T-helper 2 cell (primary cell): ENCODE measurements at places on chromosomes 5 and 9.

- DNase-seq, result no peak
Observed at GRCh38 chr5:158324236-158324635, 465.3 kb upstream of the CLINT1 start.

DNA sequence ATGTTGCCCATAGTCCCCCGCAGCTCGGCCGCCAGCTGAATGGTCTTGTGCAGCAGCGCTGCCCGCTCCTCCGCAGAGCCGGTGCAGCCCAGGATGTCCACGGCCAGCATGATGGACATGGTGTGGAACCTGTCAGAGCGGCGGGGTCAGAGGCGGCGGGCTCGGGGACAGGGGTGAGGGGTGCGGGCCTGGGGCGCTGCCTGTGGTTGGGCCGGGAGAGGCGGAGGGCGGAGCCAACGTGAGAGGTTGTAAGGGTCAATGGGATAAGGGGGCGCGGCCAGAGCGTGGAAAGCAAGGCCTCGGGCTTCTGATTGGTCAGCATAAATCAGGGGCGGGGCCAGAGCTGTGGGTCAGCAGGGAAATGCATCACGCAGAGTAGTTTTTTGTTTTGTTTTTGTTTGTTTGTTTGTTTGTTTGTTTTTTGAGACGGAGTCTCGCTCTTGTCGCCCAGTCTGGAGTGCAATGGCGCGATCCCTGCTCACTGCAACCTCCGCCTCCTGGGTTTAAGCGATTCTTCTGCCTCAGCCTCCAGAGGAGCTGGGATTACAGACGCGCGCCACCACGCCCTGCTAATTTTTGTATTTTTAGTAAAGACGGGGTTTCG lies 6.8 kb upstream of the TOR2A start:
- no peak for DNase-seq

GRCh38 chr5:142063878-142064331 lies 44.7 kb upstream of the NDFIP1 start:
- DNase-seq, result peak; percentile 18

- DNase-seq, result no peak
Observed at GRCh38 chr9:94819161-94819687, 92.7 kb downstream of the AOPEP start.

GRCh38 chr5:10860645-10861422 lies 99.8 kb upstream of the DAP start:
- no peak for DNase-seq

DNA sequence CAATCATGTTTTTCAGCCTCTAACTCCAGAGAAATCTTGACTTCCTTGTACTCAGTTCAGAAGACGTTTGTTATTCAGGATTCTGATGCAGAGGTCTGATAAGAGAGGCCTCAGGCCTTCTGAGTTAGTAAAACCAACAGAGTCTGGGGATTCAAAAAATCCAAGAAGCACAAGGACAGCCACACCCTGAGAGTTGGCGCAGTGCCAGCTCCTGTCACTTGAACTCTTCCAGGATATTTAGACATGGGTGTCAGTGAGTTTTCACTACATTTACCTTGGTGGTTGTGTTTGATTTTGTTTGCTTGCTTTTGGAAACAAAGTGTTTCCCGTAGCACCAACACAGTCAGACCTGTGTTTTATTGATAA lies 41.6 kb upstream of the PDE8B start:
- DNase-seq, result no peak

DNA sequence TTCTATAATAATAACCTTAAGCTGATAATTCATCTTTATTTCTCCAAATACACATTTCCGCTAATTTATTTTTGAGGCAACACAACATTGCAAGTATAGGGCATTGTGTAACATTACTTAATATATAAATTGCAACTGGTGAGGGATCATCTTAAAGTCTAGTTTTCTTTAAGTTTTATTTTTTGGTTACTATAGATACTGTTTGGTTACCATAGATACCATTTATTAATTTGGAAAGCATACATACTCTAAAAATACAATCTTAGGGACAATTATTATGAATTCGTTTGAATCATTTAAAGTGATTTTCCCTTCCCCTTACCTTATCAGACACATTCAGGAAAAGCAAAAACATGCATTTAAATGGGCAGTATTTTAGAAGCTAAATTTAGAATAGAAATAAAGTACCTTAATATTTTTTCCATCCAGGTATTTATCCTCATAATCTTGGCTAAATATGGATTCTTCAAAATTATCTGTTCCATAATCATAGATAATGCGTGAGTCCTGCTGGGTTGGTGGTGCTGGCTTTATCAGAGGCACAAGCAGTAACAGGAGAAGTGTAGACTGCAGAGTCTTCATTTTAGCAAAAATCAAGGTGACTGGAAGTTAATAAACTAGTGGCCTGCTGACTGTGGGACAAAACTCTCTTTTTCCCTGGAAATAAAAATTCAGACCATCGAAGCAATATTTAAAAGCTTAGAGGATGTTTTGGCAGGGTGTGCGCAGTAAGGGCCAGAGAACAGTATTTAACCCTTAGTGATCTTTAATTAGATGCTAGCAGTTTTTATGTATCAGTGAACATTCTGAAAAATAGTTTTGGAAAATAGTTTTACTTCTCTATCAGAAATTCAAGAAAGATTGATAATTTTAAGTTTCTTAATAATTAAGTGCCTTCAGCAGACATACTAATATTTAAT lies 1.3 kb downstream of the OGN start:
- no peak for DNase-seq

DNA sequence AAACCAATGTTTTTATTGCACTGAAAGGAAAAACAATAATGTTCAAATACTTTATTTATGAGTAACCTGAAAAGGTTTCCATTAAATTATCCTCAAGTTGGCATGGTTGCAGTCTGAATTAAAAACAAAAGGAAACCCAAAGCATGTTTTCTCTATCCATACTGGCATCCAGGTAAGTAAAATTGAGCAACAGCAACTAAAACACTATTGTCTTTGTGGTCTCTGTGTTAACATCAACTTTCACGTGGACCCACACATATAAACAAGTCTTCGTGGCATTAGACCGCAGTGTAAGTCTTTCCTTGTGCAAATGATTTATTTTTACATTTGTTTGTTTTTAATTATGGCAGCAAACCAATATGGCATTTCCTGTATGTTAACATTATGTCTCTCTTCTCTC lies 757.6 kb downstream of the SEMA5A start:
- no peak for DNase-seq

DNA sequence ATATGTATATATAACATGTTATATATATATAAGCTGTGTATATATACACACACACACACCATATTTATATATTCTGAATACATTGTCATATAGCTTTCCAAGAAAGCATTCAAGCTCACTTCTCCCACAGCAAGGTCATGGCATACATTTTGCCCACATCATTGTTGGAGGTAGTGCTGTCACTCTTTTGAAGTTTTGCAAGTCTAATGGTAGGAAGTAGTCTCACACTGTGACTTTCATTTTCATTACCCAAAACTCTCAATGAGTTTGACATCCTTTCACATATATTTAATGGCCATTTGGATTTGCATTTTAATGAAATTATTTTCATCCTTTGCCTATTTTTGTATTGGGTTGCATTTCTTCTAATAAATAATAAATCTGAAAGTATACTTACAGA lies 59.8 kb upstream of the COX7C start:
- DNase-seq, result no peak

- no peak for DNase-seq
Observed at GRCh38 chr9:89515416-89515815, 17.5 kb upstream of the SEMA4D start.

DNA sequence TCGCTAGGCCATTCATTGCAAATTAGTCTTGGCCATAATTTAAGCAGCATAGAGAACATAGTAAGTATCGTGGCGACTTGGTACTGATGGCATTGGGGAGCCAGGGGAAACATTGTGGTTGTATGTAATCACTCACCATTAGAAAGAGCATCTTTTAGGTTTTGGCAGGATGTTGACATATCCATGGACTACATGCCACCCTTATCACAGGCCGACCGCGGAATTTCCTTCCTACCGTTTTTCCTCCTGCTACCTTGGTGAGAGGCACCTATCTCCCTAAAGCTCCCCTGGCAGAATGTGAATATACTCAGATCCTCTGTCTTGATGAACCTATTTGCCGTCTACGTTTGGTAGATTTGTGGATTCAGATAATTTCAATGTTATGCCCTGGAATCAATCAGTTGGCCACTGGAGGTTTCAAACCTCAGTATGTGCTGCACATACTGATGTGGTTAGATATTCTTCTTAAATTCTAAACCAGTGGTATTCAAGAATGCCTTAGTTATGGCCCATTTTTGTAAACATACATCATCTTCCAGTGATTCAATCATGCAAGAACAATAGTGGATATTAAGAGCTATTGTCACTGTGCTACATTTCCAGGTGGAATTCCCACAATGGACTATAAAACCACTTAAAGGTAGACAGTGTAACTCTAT lies 271.0 kb upstream of the HAPLN1 start:
- no peak for DNase-seq

GRCh38 chr9:19102181-19102630 lies 498 bp downstream of the HAUS6 start:
- no peak for DNase-seq

DNA sequence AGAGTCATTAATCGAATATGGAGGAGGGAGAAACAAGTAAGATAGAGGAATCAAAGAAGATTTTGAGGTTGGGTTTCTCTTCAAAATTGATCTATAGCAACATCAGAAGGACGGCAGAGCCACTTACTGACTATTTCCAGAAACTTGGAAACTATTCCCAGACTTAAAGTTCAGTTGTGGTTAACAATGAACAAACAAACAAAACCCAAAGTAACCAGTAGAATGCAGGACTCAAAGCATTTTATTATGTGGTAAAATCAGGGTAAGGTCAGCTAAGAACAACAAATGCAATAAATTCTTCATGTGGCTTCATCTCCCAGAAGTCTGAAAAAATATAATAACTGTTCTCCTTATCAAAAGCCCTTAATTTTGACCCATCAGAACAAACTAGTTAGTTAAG lies 54.9 kb upstream of the OSMR start:
- DNase-seq, result no peak

- DNase-seq, result no peak
Observed at GRCh38 chr5:91177085-91177484, 206.0 kb downstream of the ARRDC3 start.

GRCh38 chr5:179729303-179729702 lies 3.3 kb upstream of the MAML1 start:
- no peak for DNase-seq

DNA sequence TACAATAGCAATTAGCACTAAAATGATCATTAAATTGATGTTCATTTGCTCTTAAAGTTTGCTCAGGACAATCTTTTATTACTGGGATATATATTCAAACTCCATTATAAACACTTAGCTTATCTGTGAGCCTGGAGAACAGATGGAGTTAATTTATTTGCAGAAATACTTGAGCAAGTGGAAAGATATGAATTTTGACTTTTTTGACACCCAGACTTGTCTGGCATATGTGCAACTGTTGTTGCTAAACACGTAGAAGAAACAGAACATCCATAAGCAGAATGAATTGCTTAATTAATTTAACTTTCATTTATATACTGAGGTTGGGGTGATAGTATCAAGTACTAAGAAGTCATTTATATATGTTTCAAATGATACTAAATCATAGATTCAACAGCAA lies 820.7 kb upstream of the TYRP1 start:
- no peak for DNase-seq

GRCh38 chr5:122062205-122062604 lies 15.9 kb downstream of the LOX start:
- DNase-seq, result no peak

DNA sequence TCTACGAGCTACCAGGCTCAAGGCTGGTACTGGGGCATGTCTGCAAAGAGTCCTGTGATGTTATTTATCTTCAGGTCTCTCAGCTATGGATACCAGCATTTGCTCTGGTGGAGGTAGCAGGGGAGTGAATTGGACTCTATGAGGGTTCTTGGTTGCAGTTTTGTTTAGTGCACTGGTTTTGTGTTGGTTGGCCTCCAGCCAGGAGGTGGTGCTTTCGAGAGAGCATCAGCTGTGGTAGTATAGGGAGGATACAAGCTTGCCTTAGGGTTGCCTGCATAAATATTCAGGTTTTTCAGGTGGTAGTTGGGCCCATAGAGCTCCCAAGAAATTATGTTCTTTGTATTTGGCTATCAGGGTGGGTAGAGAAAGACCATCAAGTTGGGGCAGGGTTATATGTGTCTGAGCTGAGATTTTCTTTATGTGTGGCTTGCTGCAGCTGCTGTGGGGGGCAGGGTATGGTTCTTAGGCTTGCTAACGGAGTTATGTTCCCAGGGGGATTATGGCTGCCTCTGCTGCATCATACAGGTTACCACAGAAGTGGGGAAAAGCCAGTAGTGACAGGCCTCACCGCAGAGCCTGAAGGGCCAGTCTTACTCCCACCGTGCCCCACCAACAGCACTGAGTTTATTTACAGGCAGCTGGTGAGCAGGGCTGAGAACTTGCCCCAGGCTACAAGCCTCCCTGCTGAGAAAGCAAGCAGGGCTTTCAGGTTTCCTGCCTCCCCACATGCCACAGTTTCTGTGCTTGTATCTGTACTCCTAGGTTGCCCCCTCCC lies 9.7 kb upstream of the RIOK2 start:
- no peak for DNase-seq

DNA sequence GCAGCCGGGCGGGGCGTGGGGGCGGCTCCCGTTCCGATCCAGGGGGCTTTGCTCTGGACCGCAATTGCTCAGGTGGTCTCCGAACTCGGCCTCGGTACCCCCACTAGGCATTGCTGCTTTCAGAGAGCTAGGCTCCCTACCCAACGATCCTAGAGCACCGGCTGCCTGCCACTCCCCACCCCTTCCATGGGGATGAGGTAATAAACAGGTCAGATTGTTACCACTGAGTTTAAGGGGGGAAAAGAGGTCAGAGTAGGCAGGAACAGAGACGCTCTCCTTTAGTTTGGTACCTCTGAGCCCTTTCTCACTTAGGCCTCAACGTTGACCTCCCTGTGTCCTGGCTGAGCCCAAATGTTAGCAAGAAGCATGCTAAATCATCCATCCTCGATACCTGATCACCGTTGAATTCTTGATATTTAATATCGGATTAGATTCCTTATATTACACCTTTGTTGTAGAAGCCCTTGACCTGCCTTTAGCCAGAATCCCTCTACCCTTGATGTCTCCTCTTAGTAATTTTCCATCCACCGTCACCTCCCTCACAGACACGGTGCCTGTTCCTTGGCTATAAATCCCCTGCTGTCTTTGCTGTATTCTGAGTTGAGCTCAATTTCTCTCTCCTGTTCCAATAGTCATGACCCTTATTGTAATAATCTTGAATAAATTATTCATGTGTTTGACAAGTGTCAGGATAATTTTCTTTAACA lies 588 bp upstream of the PLPP1 start:
- DNase-seq, result peak; percentile 24

DNA sequence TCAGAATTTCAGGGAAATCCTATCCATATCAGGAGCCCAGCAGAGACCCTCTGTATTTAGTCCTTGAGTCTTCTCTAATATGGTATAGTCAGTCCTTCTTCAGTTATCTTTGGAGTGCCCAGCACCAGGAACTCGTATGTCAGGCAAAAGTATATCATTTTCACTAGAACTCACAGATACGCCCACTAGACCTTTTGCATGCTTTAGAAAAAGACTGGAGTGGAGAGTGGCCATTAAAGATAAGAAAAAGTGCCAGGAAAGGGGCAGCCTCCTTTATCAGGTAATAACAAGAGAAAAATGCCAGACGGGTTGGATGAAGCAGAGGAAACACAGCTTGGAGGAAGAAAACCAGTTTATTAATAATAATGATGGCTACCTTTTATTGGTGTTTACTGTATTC lies 63.5 kb downstream of the GPR21 start:
- no peak for DNase-seq
